SK-N-MC (cell line): ENCODE measurements at places on chromosomes 6 and 20.

DNA sequence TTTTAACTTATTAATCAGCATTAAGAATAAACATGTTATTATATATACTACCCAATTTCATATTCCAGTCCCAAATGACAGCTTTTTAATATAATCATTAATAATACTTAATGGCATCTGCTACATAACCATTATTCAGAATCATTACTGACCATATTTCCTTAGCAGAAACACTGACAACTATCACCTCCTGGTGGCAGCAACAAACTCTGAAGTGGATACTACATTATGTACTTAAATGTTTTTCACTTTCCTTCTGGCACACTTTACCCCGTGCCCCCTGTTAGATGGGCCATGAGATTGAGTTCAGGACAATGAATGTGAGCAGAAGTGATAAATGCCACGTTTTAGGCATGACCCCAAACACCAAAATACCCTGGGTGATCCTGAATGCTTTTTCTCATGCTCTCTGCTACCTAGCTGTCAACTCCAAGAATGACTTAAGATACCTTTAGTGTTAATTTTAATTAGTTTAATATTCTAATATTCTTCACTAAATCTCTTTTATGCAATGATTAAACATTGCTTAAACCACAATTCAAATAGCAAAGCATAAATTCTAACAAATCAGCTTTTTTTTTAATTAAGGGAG lies 77.1 kb downstream of the LMBRD1 start:
- no peak for DNase-seq

GRCh38 chr20:53989401-53989800 lies 81.0 kb downstream of the BCAS1 start:
- DNase-seq, result no peak

GRCh38 chr6:137175157-137175867 lies 1.9 kb upstream of the IL22RA2 start:
- DNase-seq, result no peak

- no peak for DNase-seq
Observed at GRCh38 chr6:28357036-28357435, 7.3 kb downstream of the ZKSCAN3 start.

DNA sequence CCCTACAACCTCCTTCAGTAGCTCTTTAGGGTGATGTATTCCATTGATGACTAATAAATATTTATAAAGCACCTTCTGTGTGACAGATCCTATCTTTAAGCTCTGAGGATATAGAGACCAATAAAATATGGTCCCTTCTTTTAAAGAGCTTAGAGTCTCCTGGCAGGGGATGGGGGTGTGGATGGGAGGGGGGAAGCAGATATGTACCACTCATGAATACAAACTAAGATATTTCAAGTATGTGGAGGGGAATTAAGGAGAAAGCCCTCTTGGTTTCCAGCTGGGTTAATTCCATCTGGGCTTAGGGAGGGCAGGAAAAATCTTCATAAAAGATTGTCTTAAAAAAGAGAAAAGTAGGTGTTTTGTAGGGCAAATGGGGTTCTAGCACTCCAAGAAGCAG lies 21.6 kb upstream of the FBXO9 start:
- no peak for DNase-seq

GRCh38 chr20:663315-664090 lies 10.5 kb upstream of the SRXN1 start:
- no peak for DNase-seq

- no peak for DNase-seq
Observed at GRCh38 chr6:34196116-34196832, 40.4 kb upstream of the HMGA1 start.

GRCh38 chr6:151018911-151019782 lies 153.6 kb downstream of the MTHFD1L start:
- no peak for DNase-seq

GRCh38 chr6:50369996-50370395 lies 320.3 kb upstream of the DEFB112 start:
- no peak for DNase-seq

DNA sequence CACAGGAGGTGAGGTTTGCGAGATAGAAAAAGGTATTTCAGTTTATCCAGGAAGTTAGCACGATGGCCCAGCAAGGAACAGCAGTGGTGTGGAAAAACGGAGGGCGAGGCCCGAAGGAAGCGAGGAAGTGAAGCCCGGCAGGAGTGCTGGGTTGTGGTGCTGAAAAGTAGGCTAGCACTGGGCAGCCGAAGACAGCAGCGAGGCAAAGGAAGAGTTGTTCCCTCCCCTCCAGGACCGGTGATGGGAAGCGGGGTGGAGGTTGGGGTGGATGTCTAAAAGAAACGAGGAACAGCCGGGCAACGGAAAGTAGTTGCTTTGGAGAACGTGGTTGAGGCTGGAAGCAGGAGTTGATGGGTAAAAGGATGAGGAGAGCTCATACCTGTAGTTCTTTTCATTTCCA lies 1.4 kb downstream of the METTL24 start:
- DNase-seq, result no peak

DNA sequence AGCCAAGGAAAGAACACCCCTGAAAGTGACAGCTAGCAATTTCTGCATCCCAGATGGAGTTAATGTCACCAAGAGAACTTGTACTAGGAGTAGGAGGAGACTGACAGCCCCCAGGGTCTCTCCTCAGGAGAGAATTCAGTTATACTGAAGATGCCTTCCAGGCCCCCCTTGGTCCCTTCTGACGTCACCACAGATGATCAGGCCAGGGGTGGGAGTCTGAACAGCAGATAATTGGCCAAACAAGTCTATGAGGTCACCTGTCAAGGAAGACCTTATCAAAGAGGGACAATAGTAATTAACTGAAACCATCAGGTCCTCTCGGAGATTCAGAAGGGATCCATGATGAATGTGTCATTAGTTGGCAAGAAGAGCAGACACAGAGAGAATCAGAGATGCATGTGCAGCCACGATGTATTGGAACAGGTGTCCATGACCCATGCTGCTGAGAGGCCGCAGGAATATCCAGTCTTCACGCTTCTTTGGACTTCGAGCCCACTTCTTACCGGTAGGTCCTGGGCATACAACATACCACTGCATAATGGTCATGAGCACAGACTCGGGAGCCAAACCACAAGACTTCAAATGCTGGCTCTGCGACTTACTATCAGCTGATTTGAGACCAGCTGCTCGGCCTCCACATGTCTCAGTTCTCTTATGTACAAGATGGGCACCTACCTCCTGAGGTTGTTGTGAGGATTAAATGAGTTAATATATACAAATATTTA lies 10.2 kb downstream of the TRIM10 start:
- no peak for DNase-seq

DNA sequence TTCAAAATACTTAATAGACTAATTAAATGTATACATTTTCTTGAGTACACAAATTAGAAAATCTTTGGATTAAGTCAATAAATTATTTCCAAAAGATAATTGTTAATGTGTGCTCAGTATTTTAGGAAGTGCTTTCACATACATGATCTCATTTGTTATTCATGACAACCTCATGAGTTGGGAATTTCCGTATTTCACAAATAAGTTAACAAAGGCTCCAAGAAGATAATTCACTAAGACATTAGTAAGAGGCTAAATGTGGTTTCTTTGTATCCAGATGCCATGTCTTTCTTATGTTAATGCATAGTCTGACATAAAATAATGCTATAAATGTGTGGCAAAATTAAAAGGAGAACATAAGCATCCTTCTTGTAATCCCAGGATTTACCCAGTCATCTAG lies 79.5 kb upstream of the TCF21 start:
- no peak for DNase-seq

- DNase-seq, result no peak
Observed at GRCh38 chr6:42237857-42238256, 20.2 kb upstream of the MRPS10 start.

GRCh38 chr6:119728935-119729334 lies 379.4 kb upstream of the MAN1A1 start:
- DNase-seq, result no peak

- DNase-seq, result no peak
Observed at GRCh38 chr6:14734416-14735340, 511.2 kb upstream of the JARID2 start.

DNA sequence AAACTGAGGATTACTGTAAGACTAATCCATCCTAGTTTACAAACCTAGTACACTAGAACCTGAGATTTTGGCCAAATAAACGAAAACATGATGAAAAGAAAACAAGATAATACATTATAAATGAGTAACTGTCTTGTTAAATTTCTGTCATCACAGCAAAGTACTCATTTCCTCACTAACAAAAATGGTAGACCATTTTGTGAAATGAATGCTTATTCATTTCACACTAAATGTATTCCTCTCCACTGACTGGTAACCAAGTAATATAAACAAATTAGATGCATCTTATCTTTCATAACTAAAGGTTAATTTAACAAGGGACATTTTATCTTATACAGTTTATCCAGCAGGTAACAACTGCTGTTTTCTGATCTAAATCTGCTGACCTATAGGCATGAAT lies 143.7 kb downstream of the REV3L start:
- DNase-seq, result no peak

GRCh38 chr6:5058254-5058653 lies 26.9 kb upstream of the PPP1R3G start:
- no peak for DNase-seq

GRCh38 chr20:32190616-32191415 lies 16.7 kb downstream of the PLAGL2 start:
- DNase-seq, result no peak

GRCh38 chr20:56799187-56799586 lies 170.1 kb downstream of the TFAP2C start:
- DNase-seq, result no peak

DNA sequence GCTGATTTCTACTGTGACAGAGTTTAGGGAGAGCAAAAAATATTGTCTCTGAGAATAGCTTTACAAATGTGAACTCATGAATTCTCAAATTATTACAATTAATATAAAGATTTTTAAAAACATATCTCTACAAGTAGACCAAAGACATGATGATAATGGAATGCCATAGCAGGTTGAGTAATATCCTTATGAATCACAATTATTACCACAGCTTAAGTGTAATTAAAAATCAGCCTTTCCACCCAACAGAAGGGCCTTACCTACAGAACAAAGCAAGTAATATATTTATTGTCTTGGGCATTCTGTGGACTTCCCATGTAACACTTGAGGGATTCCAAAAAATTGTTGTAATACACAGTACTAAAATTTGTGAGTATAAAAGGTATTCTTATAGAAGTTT lies 1099.6 kb upstream of the GJE1 start:
- no peak for DNase-seq

DNA sequence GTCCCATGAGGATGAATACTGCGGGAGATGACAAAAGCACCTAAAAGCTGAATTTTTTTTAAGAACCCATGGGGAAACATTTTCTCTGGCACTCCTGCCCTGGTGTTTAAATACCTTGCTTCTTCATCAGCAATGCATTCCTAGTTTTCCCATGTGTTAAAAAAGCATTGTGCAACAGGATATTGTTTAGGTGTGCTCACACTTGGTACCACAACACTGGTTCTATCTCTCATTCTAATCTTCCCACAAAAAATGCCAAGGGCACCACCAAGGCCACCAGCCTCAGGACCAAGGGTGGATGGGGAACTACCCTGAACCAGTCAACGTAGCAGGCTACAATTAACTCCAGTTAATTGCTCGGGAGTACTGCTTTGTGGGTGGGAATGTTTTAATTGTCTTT lies 50.9 kb downstream of the ALDH5A1 start:
- no peak for DNase-seq

DNA sequence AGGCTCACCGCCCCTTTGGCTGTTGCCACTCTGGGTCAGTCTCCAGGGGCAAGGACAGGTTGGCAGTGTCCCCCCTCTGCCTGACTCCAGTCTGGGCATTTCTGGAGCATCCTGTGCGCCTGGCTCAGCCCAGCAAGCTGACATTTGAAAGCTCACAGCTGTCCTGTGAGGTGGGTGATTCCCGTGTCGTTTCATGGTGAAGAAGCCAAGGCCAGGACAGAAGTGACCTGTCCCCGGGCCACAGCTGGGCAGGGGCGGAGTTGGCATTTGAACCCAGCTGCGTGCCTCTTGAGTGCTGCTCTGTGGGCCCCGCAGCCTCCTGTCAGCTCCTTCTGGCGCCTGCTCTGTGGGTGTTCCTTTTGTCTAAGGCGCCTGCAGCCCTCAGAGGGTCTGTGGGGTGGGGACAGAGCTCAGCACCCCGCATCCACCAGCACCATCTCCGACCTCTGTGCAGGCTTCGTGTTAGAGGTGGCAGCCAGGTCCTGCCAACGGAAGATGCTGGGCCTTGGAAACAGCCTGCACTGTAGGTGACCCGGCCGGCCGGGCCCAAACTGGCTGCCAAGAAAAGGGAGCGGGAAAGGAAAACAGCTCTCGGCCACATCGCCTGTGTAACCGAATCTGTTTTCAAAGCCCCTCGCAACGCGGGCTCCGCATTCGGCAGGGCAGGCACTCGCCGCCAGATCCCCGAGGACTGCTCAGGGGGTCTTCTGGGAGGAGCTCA lies 5.8 kb upstream of the GATA5 start:
- DNase-seq, result no peak

GRCh38 chr6:129189266-129189665 lies 306.3 kb downstream of the LAMA2 start:
- DNase-seq, result no peak

- DNase-seq, result no peak
Observed at GRCh38 chr6:81988446-81988845, 236.0 kb upstream of the TENT5A start.

- no peak for DNase-seq
Observed at GRCh38 chr20:14489544-14489943, 152.1 kb upstream of the FLRT3 start.

GRCh38 chr6:146551545-146551944 lies 7.9 kb downstream of the RAB32 start:
- DNase-seq, result no peak

- DNase-seq, result no peak
Observed at GRCh38 chr6:154202339-154202738, 154.3 kb downstream of the IPCEF1 start.

DNA sequence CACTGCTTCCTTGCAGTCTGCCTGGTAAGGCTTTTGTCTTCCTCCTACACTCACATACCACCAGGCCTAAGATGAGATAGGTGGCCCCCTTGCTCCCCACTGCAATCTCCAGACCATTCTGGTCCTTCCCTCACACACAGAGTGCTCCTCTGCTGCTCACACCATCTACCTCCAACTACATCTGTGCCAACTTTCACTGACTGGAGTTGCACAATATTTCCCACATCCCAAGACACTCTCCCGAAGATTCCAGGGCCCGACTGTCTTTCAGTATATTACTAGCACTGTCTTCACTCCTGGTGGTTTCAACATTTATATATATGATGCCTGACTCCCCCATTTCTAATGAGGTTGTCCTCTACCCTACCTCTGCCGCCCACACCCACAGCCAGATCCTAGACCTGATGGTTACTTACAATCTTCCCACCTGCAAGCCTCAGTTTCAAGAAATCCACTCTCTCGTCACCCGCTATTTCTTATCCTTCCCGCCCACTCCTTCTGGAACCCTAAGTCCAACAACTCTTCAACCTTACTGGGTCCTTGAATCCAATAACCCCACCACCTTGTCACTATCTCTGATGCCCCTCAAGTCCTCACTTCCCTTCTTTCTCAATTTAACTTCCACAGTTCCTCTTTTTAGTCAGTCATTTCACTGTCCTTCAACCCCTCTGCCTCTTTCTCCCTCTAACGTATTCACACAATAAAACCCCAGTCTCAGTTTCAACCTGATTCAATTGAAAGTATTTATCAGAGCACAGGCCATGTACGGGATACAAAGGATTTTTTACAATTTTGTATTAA lies 21.6 kb downstream of the RALGAPA2 start:
- DNase-seq, result no peak

GRCh38 chr6:79684876-79685275 lies 53.7 kb downstream of the SH3BGRL2 start:
- no peak for DNase-seq

GRCh38 chr6:150539568-150539967 lies 60.1 kb upstream of the PLEKHG1 start:
- DNase-seq, result no peak

GRCh38 chr6:146870760-146871159 lies 272.0 kb downstream of the ADGB start:
- DNase-seq, result no peak

- no peak for DNase-seq
Observed at GRCh38 chr6:16600701-16601100, 160.6 kb downstream of the ATXN1 start.
